T1000 (cell line): ENCODE measurements at places on chromosomes 6 and 20.

- no peak for DNase-seq
These were observed 60.0 kb upstream of the BTN3A2 start for GRCh38 chr6:26304797-26305640.

GRCh38 chr6:130724089-130724488 lies 103.1 kb upstream of the SMLR1 start:
- DNase-seq, result no peak

DNA sequence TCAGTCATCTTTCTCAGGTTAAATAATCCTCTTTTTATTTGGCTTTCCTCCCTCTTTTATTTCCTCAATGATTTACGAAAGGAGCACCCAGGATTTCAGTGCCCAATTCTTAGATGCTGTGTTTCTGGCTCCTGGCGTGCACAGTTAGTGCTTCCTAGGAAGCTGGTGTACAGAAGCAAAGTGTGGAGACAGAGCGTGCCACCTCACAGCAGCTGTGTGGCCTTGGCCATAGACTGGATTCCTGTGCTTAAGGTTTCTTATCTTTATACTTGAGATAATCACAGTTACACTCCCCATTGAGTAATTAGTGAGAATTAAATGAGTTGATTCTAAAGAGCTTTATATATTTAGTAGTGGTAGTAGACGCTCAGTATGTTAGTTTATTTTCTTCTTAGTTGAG lies 39.7 kb upstream of the GJA1 start:
- DNase-seq, result no peak

- peak; percentile 38 for DNase-seq
These were observed 45.8 kb downstream of the TM9SF4 start for GRCh38 chr20:32155017-32155981.

GRCh38 chr6:165515963-165516624 lies 146.9 kb downstream of the PDE10A start:
- no peak for DNase-seq

DNA sequence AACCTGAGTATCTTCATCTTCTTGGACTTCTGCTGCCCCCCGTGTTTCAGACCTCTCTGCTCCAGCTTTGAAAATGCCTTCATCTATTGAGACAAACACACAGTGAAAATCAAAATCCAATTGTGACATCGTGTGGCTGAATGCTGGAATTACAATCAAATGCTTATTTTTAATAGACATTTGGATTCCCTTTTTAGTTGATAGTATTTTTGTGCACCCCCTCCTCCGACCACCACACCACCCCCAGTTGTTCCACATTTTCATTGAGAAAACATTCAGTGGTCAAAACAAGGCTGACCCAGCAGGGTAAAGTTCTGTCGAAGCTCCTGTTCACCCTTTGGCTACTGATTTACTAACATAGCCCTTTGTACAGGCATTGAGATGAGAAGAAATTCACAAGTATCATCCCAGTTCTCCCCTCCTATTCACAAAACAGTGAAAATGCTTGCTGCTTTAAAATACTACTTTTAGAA lies 79.0 kb downstream of the NRSN1 start:
- no peak for DNase-seq

GRCh38 chr20:21251278-21251677 lies 51.9 kb upstream of the XRN2 start:
- no peak for DNase-seq

GRCh38 chr6:153024709-153025017 lies 22.2 kb upstream of the MTRF1L start:
- DNase-seq, result no peak

DNA sequence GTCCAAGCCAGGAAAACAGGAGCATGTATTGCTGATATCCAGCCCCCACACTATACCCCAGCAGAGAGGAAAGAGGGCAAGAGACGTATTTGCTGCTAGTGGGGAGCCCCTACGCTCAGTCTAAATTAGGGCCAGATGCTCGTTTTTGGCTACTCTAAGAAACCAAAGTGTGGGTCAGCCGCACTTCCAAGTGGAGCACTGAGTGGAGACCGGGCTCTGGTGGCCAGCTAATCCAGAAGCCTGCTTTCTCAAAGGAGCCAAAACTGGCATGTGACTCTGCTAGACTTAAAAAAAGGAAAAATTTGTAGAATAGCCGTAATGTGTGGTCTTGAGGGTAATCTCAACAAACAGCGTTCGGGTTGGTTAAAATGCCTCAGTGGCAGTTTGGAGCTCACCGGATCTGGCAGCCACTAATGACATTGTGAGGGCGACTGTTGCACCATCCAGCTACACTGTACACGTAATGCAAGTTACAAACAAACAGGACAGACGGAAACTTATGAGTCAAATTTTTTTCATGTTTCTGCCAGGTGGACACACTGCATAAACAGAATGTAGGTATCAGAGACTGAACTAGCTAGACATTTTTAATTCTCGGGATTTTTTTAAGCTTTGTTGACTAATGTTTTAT lies 230.9 kb downstream of the FOXC1 start:
- DNase-seq, result no peak

- DNase-seq, result no peak
These were observed 4.6 kb downstream of the PPDPF start for GRCh38 chr20:63525185-63525584.

- DNase-seq, result no peak
These were observed 269.9 kb downstream of the ALDH8A1 start for GRCh38 chr6:134680021-134680420.

DNA sequence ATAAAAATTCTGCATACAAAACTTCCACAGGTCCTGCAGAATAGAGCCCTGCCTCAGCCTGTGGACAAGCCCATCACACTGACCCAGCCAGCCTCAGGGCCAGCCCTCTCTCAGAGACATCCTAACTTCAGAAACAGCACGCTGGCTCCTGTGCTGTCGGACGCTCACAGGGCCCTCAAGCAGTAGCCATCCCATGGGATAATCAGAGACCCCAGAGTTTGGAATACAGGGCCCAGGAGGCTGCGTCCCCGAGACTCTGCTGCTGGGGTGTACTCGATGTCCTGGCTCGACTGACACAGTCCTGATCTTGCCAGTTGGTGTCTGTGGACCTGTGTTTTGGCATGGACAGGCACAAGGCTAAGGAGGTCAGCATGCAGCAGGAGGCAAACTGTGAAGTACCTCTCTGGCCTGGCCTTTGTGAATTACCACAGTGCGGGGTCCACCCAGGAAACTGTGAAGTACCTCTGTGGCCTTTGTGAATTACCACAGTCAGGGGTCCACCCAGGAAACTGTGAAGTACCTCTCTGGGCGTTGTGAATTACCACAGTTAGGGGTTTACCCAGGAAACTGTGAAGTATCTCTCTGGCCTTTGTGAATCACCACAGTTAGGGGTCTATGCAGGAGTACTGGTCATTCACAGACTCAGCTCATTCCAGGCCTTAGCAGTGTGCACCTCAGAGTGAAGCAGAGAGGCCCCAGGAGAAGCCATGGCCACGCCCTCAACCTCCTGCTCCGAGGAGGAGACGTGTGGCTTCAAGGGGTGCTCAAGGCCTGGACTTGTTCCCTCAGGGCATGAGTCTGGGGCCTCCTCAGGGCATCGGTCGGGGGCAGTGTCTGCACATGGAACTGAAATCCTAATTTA lies 212.4 kb downstream of the SYNDIG1 start:
- no peak for DNase-seq

DNA sequence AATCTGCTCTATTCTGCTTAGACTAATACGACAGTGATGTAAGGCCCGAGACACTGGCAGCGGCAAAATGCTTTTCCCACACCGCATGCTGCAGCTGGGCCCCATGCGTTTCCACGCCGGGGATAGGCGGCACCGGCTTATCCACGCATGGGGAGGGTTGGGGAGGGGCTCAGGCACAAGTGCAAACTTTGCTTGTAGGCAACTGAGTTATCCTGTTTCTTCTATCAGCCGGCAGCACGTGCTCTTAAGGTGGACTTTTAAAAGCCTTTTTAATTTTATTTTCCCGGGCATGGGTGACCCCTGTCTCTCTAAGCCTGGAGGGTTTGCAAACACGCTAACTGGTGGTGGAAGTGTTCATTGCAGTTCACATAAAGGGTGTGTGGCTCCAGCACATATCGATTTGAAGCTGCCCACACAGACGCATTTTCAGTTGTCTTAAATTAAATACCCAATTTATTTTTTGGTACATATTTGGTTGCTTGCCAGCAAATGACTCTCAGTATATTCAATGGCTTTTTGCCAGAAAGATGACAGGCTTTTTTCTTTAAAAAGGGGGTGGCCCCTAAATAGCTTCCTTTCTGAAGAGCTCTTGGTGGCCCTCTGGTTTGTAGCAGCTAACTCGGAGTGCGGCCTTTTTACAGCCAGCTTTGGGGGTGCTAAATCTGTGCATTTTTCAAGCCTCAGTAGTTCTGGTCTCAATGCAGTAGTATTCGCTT lies 561.8 kb upstream of the AGPAT4 start:
- no peak for DNase-seq

- DNase-seq, result no peak
These were observed 111.0 kb downstream of the SYCP2 start for GRCh38 chr20:59822291-59823029.

- no peak for DNase-seq
These were observed 69.3 kb downstream of the ALDH8A1 start for GRCh38 chr6:134880487-134881190.

DNA sequence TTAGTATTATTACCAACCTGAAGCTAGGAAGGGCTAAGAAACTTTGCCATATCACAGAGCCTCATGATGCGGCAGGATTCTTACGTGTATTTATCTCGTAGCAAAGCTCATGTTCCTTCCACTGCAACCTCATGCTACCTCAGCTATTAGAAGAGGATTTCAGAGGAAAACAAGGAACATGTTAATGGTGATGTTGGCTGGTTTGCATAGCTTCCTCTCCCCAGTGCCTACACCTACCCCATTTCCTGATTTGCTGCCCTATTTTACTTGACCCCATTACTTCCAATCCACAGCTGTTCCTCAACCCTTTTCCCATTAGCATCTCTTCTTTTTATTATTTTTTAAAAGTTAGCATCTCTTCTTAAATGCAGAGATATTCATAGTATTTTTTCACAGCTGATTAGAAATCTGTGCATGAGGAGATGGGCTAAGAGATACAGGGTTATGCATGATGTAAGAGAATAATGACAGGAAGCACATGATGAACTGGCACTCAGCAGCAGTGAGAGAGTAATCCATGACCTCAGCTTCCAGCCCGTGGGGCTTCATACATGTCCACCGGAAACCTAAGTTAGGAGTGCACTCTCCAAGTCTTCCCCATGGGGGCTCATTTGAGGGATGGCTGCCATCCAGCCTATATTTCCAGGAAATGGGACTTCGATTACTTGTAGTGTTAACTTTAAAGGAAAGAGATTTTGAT lies 106.1 kb upstream of the ASF1A start:
- no peak for DNase-seq

- DNase-seq, result no peak
These were observed 519.4 kb downstream of the CDKAL1 start for GRCh38 chr6:21053612-21054011.

GRCh38 chr6:135181333-135182070 lies 394 bp downstream of the MYB start:
- DNase-seq, result no peak

DNA sequence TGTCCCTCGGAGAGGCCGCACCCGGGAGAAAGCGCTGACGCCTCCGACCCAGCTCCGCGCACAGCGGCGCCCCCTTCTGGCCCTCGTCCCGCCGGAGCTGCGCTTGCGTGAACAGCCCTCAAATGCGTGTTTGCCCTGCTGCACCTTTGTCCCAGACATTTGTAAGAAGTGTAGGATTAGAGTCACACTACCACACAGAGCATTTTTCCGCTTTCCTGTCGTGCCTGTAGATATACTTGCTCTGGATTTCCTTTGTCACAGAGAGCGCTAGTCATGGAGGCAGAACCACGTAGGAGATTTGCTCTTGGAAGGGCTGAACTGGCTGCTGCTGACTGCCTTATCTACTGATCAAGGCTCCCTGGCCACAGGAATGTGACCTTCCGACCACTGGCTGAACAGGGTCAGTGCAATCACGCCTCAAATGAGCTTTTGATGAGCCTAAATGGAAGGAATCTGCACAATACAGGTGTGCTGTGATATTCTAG lies 62.3 kb downstream of the PAX1 start:
- no peak for DNase-seq

DNA sequence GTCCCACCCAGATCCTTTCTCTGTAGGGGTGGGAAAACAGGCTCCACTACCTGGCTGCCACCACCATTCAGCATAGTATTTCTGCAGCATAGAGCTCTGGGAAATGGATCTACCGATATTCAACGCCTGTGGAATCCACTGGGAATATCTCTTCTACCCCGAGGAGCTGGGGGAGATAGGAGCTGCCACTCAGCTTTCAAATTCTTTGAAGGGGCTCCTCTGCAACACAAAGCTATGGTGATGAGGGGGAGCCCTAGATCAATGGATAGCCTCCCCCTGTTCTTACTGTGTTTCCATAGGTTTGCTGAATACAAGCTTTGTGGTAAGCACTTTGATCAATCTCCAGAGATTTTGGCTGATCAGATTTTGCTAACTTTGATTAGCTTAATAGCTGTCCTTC lies 12.9 kb downstream of the FAM50B start:
- DNase-seq, result no peak
